ENCODE measurements at places on chromosomes 12 and 14.

DNA sequence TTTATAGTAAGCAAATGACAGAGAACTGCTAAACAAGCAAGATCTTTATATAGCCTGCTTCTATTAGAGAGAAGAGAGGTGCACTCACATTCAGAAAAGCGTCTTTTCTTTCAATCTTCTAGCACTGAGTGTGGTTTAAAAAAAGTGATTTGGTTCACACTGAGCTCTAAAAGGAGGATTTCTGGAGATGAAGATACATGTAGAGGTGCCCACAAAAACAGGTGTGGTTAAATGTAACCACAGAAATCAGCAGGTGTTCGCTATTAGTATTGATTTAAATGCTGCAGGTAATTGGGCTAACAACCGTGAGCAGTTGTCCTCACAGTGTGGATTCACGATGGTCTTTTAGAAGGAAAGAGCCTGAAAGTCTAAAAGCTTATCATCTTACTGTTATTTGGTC is 10.7 kb downstream of the PKP2 start:
- no peak for DNase-seq

- no peak for DNase-seq
Measured at GRCh38 chr12:70379846-70380245, 13.8 kb downstream of the KCNMB4 start.

DNA sequence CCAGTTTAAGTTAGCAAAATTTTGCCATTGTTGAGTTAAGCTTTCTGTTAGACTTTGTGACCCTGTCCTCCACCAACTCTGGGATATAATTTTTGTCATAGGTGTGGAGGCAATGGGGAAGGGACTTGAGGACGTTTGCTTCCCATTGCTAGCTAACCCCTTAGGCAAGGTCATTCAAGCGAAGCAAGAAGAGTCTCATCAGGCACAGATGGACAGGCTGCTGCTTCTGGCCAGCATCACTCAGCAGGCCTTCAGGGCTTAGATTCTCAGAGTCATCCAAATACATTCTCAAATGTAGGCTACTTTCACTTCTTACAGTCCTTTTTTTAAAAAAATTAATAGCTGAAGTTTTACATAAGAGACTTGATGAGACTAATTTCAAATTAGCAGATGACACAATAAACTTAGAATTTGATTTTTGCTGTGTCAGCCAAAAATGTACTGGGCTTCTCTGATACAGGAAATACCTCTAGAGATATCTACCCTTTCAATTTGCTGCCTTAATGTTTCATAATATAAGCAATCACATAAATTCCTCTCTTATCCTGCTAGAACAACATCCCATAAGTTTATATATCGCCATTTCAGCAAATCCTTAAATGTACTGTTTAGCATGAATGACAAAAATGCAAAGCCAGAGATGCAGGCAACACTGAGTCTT is 875.2 kb downstream of the FLRT2 start:
- DNase-seq, result no peak

- peak; percentile 78 for DNase-seq
Measured at GRCh38 chr14:93006567-93007051, 83.7 kb downstream of the CHGA start.

- no peak for DNase-seq
Measured at GRCh38 chr14:61930101-61930857, 168.1 kb downstream of the SNAPC1 start.

DNA sequence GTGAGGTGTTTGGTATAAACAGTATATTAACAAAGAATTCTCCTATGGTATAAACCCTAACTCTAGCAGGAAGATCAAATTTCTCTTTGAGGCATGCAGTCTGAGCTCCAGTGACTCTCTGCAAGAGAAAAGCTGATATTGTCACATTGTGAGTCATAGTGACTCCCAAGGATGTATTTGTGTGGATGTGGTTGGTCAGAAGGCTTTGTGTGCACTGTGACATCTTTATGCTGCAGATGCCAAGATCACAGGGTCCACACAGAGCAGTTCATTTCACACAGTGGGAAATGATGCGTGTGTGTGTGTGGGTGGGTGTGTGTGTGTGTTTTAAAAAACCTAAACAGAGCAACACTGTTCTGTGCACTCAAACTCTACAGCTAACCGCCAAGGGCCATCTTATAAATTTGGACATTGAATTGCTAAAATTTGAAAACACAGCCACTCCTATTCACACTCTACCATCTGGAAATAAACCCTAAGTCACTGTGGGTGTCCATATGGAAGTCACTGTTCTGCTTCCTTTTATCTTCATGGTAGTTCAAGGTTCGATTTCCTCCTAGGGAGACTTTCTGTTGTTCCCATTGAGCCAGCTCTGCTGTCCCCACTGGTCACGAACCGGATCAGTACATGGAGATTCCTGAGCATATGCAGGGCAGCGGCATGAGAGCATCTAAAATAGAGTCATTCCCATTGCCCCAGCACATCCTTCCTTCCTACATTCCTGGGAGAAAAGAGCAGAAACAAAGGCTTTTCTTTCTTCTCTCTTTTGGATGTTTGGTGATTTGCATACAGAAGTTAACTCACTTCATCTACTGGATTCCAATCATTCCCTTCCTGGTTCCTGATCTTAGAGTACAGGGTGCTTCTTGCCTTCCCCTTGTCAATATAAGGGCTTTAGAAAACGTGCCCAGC is 727.6 kb downstream of the DIO2 start:
- DNase-seq, result peak; percentile 67

DNA sequence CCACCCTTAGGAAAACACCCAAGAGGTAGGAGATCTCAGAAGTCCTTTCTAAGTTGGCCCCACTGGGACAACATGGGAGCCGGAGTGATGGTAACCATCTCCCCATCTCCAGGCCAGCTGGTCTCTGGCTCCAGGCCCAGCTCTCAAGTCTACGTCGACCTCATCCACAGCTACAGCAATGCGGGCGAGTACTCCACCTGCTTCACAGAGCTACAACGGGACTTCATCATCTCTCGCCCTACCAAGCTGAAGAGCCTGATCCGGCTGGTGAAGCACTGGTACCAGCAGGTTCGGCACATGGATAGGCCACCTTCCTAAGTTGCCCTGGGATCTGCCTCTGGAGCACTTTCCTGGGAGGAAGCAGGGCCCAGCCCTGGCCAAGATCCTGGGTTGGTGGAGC is 11.0 kb upstream of the OAS2 start:
- DNase-seq, result no peak

- peak; percentile 50 for DNase-seq
Measured at GRCh38 chr14:53967606-53968005, 11.0 kb upstream of the BMP4 start.

DNA sequence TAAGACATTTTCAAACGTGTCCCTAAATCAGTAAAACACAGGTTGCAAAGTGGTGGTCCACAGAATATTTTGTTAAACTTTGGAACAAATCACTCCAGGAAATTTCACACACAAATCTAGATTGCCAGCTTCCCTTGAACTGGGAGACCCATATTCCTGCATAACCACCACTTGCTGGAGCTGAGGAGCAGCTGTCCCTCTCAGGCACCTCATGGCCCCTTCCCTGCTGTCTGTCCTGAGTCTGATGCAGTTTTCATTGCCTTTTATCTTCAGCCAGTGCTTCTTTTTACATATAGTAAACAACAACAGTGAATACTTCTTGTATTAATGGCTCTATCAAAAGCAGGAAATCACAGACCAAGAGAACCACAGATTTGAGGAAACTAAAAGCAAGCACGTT is 289.3 kb downstream of the MED13L start:
- DNase-seq, result no peak

- DNase-seq, result no peak
Measured at GRCh38 chr12:124893792-124894516, 20.5 kb downstream of the UBC start.

DNA sequence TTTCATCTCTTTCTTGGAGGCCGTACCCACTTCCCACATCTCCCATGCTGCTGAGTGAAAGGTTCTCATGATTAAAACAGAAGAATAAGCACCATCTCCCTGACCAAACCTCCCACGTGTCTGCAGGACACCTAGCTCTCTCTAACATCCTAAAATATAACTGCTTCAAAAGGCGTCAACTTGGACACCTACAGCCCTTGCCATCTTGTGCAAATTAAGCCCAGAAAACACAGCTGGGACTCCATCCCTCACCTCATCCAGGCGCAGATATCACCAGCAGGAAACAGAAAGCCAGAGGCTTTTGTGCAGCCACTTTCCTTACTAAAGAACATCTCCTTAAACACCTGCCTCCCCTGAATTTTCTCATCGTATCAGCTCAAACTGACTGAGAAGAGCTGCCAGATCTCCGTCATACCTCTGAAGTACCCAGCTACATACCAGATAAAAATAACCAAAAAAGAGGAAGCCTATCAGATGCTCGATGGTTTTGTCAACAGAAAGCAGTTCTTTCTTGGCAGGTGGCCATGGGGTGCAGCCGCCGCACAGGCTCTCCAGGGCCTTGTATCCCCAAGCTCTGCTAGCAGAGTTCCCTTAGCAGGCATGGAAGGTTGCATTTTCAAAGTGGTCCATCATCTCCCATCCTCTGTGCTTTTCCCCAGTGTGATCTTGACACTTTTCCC is 28.8 kb downstream of the MAP3K9 start:
- DNase-seq, result no peak

GRCh38 chr12:82710741-82711140 is 24.0 kb downstream of the TMTC2 start:
- DNase-seq, result no peak

GRCh38 chr14:92922883-92923743 is at the start of gene CHGA:
Gene CHGA, plus strand, starts transcription at chr14:92923150. Its CDS starts 210 bp downstream, at chr14:92923360.
- peak; percentile 83 for DNase-seq

- peak; percentile 28 for DNase-seq
Measured at GRCh38 chr12:116547955-116548501, 11.2 kb upstream of the MAP1LC3B2 start.

DNA sequence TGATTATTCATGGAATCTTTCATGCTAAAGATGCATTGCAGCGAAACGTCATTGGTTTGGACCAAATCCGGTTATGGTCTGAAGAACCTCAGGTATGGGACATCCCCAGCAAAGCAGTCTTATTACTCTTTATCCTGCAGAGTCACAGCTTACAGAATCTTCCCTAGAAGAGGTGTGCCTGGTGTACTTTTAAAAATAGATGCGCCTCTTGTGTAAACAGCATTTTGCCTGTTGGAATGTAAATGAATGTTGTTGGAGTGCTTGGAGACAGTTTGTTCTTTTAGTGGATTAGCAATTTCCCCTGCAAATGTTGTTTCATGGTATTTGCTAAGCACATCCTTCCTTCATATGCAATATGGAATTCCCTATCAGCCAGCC is 242.5 kb downstream of the ZFP36L1 start:
- DNase-seq, result no peak

- DNase-seq, result no peak
Measured at GRCh38 chr14:24613241-24613640, 3.8 kb upstream of the GZMH start.

- peak; percentile 11 for DNase-seq
Measured at GRCh38 chr14:85934123-85934885, 404.4 kb downstream of the FLRT2 start.

DNA sequence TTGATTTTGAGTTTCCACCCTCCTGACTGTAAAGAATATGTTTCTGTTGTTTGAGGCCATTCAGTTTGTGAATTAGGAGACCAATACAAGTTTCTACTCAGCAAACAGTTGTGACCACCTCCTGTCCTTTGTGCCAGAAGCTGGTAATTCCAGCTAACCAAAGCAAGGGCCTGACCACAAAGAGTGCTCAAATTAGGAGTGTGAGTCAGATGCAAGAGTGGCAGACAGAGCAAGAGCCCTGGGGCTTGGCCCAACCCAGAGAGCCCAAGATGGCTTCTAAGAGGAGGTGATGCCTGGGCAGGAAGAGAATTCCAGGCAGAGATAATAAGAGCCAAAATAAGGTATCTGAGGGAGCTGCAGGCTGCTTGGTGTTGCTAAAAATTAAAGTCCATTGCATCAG is 77.7 kb upstream of the C14orf132 start:
- peak; percentile 47 for DNase-seq

- no peak for DNase-seq
Measured at GRCh38 chr14:104981699-104982541, 3.7 kb upstream of the CLBA1 start.

- peak; percentile 92 for DNase-seq
Measured at GRCh38 chr14:64681796-64682710, 22.2 kb upstream of the PLEKHG3 start.

GRCh38 chr12:76177821-76178220 is 93.3 kb upstream of the NAP1L1 start:
- peak; percentile 48 for DNase-seq

DNA sequence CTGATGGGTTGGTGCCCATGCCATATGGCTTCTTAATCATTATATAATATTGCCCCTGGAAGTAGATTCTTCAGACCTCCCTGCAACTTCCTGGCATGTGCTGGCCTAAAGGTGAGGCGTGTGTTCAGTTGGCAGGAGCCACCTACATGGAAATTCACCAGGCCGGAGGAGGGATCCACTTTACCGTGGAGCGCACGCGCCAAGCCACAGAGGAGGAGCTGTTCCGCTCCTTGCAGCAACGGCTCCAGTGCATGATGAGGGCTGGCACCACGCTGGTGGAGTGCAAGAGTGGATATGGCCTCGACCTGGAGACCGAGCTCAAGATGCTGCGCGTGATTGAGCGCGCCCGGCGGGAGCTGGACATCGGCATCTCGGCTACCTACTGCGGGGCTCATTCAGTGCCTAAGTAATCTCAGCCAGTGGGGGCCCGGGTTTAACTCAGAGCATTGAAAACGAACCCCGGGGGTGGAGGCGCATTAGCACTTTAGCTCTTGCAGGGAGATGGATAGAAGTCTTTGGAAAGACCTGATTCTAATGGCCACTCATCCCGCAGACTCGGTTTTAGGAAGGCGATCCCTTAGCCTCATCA is 13.5 kb downstream of the AMDHD1 start:
- no peak for DNase-seq

DNA sequence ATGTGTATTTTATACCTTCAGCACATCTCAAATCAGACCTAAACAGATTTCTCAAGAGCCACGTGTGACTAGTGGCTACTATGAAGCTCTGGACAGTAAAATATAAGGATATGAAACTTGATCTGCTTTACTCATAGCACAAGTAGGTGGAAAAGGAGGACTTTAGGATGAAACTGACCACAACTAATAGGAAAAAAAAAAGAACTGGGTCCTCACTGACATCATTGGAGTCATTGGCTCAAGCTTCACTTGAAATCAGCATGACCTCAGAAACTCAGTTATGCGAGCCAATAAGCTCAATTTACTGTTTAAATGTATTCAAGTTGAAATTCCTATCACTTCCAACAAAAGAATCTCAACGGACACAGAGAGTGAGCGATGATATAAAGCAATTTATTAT is 34.1 kb upstream of the CIT start:
- DNase-seq, result peak; percentile 15

DNA sequence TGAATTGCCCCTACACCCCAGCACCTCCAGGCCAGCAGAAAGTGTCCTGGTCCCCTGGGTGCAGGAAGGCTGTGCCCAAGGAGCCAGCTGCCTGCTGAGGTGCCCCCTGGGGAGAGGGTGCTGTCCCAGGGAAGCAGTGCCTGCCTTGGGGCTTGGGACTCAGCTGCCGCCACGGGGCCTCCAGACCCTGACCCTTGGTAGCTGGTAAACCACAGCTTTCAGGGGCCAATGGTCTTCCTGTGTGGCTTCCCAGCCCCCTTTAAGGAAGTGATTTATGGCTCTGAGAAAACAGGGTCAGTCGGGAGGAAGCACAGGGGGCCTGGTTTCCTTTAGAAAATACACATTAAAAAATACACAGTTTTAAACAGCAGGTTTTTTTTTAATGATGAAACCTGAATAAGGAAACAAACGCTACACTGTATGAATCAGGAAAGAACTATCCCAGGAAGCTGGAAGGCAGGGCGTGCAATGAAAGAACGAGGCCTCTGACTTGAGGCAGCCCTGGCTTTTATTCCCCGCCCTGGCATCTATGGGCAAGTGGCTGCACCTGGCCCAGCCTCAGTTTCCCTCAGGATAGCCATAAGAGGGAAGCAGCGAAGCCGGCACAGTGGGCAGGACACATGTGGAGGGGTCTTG is 40.6 kb upstream of the EML1 start:
- peak; percentile 85 for DNase-seq

Measured in astrocyte of the hippocampus (primary cell).